Neural crest cell (in vitro differentiated cells): ENCODE measurements at places on chromosomes 2 and 18.

- no peak overlapping the region for H3K27ac ChIP-seq
- H3K36me3 ChIP-seq: no peaks in the 10 kb centered on the region
- H3K4me1 ChIP-seq: no peaks in the 10 kb centered on the region
- no peaks in the 10 kb centered on the region for H3K27me3 ChIP-seq
Observed at GRCh38 chr2:76506538-76506937, 795.8 kb upstream of the GCFC2 start.

DNA sequence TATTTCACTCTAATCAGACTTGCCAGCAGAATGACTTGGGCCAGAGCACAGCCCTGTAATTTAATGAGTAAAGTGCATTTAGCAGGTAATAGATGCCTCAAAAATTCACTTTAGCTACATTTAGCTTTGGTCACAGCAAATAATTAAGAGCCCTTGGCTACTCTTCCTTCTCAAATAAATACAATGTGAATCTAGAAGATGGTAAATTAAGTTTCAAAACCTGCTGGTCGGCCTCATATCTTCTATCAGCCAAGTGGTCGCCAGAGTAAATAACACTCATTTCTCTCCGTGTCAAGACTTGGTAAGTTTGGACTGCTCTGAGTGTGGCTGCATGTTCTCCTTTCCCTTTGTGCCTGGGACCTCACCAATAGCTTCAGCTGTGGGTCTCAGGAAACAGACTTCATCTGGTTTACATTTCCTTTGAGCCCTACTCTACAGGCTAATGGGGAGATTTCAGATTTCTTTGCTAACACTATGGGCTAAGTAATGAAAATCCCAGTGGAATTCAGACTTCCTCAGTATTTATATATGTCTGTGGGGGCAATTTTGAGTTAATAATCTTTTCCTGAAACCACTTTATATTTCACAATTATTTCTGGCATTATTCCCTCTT, 375.8 kb downstream of the RBM43 start:
- no peak overlapping the region for H3K4me3 ChIP-seq
- H3K4me1 ChIP-seq: peaks cover 8% of the 10 kb centered on the region
- peaks cover 4% of the 10 kb centered on the region for H3K36me3 ChIP-seq
- H3K27ac ChIP-seq: no peak overlapping the region
- H3K27me3 ChIP-seq: no peaks in the 10 kb centered on the region
- DNase-seq: no peak

DNA sequence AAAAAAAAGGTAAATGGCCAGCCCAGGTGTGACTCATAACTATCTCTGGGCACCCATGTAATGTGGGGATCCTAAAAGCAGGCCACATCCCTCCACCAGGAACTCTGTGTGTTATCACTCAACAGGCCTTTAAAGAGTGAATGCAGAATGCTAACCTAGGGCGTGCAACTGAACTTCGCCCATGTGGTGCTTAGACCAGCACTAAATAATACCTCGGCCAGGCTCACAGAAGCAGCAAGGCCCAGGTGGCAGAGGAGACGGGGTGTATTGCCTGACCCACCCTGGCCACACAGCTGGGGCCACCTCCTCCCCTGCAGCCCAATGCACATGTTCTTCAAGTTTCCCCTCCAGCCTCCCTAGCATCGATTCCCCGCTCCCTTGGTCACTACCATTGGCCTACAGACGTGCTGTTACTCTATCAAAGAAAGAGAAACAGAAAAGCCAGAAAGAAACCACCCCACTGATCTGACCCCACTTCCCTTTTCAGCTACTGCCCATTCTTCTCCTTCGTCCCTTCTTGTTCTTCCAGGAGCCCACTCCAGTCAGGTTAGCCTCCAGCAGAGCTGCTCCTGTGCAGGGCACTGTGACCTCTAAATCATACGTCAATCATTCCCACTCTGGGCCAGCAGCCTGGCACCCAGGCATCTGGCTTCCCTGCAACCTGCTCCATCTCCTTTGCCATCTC, 22.0 kb downstream of the FAM178B start:
- no peaks in the 10 kb centered on the region for H3K36me3 ChIP-seq
- DNase-seq: no peak
- no peaks in the 10 kb centered on the region for H3K27me3 ChIP-seq
- peaks cover 70% of the 10 kb centered on the region for H3K4me1 ChIP-seq
- peak overlapping the region; percentile 74 for H3K27ac ChIP-seq
- H3K4me3 ChIP-seq: no peak overlapping the region

DNA sequence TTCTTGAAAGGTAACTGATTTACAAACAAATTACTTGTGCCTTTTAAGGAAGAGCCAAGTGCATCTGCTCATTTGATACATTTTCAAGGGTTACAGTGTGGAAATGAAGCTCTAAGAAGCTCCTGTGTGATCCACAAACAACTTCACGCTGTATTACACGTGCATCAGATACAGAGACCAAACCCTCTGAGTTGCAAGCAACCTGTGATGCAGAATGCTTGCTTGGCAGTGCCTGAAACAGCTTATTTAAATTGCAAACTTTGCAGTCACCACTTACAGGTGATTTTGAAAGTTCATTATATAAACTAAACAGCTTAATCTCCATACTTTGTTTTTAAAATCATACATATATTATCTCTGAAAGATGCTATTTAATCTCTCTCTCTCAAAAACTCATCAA, 50.1 kb downstream of the ZEB2 start:
- H3K27ac ChIP-seq: no peak overlapping the region
- peaks cover 5% of the 10 kb centered on the region for H3K36me3 ChIP-seq
- no peaks in the 10 kb centered on the region for H3K27me3 ChIP-seq
- H3K4me3 ChIP-seq: peak overlapping the region; percentile 4
- no peak for DNase-seq

DNA sequence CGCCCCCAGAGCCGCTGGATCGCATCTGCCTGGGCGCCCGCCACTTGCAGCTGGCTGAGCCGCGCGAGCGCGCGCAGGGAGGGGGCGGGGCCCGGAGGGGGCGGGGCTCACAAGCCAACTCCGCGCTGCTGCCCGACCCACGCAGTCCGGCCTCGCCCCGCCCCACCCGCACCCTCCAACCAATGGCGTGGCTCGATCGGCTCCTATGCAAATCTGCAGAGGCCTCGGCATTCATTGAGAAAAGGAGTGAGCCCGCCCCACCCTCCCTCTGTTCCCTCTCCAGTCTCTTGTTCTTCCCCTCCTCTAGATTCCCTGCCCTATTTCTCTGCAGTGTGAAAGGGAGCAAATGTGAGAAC, at the start of gene ALK:
Gene ALK, minus strand, starts transcription at position 27 of the 356 bp plus-strand sequence. CDS start 927 bp downstream, outside the sequence.
- no peaks in the 10 kb centered on the region for H3K36me3 ChIP-seq
- peaks cover 72% of the 10 kb centered on the region for H3K27me3 ChIP-seq
- H3K4me3 ChIP-seq: peak within 1 kb of the TSS; percentile 87
- peak; percentile 80 for DNase-seq

- H3K4me1 ChIP-seq: peaks cover 5% of the 10 kb centered on the region
- H3K36me3 ChIP-seq: no peaks in the 10 kb centered on the region
- no peak overlapping the region for H3K4me3 ChIP-seq
- peaks cover 14% of the 10 kb centered on the region for H3K27me3 ChIP-seq
- no peak overlapping the region for H3K27ac ChIP-seq
- DNase-seq: no peak
Observed at GRCh38 chr2:37833423-37833822, 91.7 kb upstream of the RMDN2 start.

- H3K27me3 ChIP-seq: no peaks in the 10 kb centered on the region
- H3K27ac ChIP-seq: no peak overlapping the region
- peaks cover 26% of the 10 kb centered on the region for H3K4me1 ChIP-seq
- H3K4me3 ChIP-seq: no peak overlapping the region
- no peaks in the 10 kb centered on the region for H3K36me3 ChIP-seq
- DNase-seq: no peak
Observed at GRCh38 chr18:56913941-56914340, 232.9 kb upstream of the BOD1L2 start.

- peaks cover 2% of the 10 kb centered on the region for H3K27me3 ChIP-seq
- DNase-seq: no peak
- no peak overlapping the region for H3K27ac ChIP-seq
- no peaks in the 10 kb centered on the region for H3K36me3 ChIP-seq
Observed at GRCh38 chr2:107102176-107102575, 216.2 kb upstream of the ST6GAL2 start.

- no peaks in the 10 kb centered on the region for H3K36me3 ChIP-seq
- no peak for DNase-seq
- H3K4me1 ChIP-seq: no peaks in the 10 kb centered on the region
- H3K27ac ChIP-seq: no peak overlapping the region
- H3K4me3 ChIP-seq: no peak overlapping the region
Observed at GRCh38 chr2:155679647-155680046, 652.9 kb downstream of the NR4A2 start.
